Naive thymus-derived CD8-positive, alpha-beta T cell (primary cell): ENCODE measurements at places on chromosomes 2 and 18.

GRCh38 chr2:109527079-109527478 is 86.7 kb downstream of the SEPTIN10 start:
- no peak for DNase-seq

GRCh38 chr2:46806526-46806925 is 109.1 kb downstream of the MCFD2 start:
- no peak for DNase-seq

DNA sequence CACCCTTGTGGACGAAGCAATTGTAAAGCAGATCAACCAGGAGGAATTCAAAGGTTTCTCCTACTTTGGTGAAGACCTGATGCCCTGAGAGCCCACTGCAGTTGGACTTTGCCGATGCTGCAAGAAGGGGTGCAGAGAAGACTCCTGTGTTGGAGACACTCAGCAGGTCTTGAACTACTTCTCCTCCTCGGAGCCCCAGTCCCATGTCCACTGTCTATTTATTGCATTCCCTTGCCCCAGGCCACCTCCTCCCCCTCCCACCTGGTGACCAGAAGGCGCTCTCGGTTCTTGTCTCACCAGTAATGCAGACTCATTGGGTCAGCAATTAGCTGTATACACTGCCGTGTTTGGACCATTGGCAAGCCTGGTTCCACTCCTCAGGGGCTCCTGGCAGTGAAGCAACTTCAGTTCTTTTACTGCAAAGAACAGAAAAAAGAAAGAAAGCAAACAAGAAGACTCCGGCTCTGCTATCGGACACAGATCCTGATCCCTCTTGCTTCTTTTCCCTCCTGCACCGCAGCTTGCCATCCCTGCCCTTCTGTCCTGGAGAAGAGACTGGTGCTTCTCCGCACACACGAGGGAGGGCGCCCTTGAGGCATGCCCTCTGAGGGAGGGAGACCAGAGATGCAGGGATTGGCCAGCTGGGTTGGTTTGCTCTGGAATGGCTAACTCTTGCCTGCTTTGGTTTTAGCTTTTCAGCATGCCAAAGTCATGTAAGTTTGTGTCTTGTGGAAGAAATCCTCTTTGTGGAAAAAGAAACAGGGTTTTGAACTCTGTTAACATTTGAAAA is 112.2 kb upstream of the EPAS1 start:
- DNase-seq: no peak

DNA sequence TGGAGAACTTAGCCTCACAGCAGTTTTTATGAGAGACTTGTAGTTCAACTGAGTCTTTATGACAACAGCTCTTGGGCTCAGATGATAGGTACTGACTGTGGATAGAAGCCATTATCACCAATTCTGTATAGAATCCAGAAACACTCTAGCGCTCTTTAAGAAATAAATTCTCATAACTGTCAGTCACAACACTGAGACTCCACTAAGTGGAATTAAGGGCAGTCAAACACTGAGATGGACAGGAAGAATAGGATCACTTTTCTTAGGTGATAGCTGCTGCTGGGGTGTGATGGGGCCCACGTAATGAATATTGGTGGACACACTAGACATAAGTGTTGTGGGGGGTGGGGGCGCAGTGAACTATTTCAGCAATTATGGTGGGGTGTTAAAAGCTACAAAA is 1691.8 kb upstream of the LRRTM1 start:
- DNase-seq: no peak

GRCh38 chr2:10326151-10326616 is 23.5 kb downstream of the HPCAL1 start:
- no peak for DNase-seq

- DNase-seq: no peak
These were observed 108.9 kb upstream of the KLF7 start for GRCh38 chr2:207274530-207275189.

- no peak for DNase-seq
These were observed 148.3 kb downstream of the GULP1 start for GRCh38 chr2:188439986-188440385.

GRCh38 chr18:74412116-74412880 is 44.8 kb downstream of the DIPK1C start:
- DNase-seq: no peak

GRCh38 chr18:666177-666576 is 8.7 kb downstream of the TYMS start:
- no peak for DNase-seq

- no peak for DNase-seq
These were observed 282.7 kb upstream of the MAP2 start for GRCh38 chr2:209141142-209141541.

DNA sequence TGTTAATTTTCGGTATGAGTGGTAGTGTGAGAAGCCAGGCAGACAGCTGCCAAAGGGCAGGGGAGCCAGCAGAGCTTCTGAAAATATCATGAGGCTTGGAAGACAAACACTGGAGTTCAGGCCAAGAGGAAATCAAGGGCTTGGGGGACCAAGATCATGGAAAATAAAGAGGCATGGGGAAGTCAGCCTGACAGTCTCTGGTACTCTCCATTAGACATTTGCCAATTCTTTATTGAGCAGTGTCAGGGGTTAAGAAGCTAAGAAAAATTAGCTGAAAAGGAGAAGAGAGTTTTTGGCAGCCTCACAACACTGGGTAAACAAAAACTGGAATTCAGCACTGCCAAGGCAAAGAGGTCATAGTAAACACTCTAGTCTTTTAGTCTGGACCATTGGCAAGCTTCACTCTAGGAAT is 612.7 kb downstream of the EPHA4 start:
- DNase-seq: no peak

DNA sequence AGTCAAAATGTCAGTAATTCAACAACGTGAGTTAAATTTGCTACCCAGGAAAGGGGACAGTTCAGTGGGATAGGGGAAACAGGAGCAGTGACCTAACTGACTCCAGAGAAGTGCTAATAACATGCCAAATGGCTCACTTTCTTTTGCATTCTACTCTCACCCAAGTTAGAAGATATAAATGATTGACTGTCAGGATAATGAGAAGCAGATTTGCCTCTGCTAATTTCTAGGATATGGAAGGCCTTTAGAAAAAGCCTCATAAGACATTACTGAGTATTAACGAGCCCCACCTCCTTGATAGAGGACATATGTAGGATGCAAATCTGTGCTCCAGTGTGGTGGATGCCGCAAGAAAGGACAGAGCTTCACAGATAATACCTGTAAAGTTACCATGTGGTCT is 318.6 kb upstream of the NT5C1B start:
- DNase-seq: no peak

DNA sequence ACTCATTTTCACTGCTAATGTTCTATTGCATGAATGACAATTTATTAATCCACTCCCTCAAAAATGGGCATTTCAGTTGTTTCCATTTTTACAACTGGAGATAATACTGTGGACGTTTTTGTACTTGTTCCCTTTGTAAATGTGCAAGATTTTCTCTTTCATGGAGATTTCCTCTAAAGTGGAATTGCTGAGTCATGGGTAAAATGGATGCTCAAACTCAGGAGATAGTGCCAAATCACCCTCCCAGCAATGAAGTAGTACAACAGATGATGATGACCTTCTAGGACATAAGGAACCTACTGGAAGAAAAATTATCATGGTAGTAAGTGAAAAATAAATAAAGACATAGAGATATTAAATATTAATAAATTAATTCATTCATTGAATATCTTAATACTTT is 460.8 kb upstream of the CHST9 start:
- DNase-seq: no peak

- no peak for DNase-seq
These were observed 56.5 kb downstream of the SERPINB8 start for GRCh38 chr18:64026350-64026749.

DNA sequence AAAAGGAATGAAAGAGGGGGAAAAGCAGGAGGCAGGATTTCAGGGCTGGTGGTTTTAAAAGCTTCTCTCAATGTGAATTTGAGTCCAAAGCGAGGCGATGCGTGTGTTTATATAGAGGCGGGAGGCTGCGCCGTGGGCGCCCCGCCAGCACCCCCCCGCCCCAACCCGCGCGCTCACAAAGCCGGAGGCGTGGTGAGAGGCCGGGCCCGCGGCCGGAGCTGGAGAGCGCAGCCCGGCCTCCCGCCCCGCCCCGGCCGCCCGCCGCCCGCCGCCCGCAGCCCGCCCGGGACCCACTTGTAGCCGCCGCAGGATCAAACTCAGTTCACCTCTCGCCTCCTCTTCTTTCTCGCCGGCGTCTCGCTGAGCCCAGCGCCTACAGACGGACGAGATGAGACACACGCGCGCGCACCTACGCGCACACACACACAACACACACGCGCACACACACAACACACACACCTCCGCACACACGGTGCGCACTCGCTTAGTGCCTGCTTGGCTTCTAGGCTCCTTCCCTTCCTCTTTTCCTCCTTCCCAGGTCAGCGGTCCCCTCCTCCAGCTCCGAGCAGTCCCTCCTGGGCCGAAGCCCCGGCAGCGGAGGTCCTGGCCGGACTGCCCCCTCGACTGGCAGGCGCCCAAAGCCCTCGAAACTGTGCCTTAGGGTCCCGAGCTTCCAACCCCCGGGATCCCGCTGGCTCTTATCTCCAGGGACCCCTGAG is 1.3 kb upstream of the CYP26B1 start:
- DNase-seq: no peak

- no peak for DNase-seq
These were observed 56.2 kb downstream of the PRKCE start for GRCh38 chr2:45707661-45708060.

DNA sequence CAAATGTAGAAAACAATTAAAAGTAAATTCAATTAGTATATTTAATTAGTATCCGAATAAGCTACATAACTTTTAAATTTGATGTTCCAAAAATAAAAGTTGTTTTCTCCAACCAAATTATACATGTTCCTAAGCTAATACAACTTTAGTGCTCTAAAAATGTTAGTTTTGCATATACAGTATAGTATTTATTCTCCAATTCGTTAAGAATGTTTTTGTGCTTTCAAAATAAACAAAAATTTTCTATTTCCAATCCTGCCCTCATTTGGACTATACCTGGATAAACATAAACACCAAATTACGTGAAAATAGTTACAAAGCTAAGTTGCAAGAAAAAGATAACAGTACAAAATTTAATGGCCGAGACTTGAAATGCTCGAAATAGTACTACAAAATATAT is 71.9 kb downstream of the STK39 start:
- DNase-seq: no peak

DNA sequence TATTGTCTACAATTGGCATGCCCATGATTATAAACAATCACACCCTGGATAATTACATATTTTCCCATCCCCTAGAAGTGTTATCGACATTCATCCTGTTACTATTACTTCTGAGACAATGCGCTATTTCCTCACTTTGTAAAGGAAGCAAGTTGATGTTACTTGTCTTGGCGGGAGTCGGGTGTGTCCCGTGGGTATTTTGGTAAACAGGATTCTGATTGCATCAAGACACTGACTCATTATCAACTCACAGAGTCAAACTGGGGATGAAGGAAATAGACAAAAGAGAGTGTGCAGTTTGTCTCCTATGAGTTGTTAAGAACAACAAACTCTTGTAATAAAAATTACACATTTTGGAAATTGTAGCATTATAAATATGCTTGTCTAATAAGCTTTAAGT is 142.7 kb downstream of the GALR1 start:
- DNase-seq: no peak

DNA sequence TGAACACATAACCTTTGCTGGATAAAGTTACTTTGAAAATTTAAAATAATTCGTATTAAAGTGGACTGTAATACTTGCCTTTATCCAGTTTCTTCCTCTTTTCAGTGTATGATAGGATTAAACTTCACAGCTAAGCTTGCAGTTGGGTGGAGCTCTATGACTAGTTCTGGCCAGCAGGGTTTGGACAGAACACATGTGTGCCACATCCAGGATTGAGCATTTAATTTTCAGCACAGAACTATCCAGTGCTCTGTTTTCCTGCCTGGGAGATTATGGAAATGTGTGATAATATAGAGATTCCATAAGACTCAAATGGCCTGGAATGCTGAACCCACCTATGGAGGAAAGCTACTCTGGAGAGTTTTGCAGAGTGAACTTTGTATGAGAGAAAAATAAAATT is 200.2 kb downstream of the OSR1 start:
- DNase-seq: no peak

GRCh38 chr2:69241664-69242514 is 145.1 kb downstream of the GFPT1 start:
- DNase-seq: no peak
